NAMALWA (cell line): ENCODE measurements at places on chromosomes 7 and 10.

DNA sequence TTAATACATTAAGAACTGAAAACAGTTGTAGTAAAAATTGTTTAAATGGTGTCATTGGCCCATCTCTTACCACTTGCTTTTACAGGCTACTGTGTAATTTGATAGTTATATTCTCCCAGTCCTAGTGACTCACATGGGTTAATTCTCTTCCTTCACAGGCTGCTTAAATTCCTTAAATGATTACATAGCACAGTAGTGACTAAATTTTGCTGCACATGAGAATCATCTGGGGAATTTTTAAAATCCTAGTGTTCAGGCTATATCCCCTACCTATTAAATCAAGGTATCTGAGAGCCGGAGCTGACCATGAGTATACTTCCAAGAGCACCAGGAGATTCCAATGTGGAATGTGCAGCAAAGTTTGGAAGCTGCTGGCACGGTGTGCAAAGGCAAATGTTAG lies 45.3 kb upstream of the ZNF800 start:
- DNase-seq: no peak

DNA sequence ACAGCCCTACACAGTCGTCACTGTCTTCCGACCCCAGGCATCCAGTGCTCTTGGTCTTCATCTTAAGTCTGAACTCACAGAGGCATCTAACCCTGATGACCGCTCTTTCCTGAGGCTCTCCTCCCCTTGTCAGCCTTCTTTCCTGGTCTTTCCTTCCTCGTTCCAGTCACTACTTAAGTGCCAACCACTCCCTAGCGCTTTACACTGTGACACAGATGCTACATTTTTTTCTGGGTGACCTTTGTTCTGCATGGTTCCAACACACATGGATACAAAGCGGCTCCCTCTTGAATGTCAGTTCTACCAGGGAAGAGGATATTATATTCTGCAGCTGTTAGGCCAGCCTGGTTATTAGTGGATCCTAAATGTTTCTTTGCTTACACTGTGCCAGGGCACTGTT lies 12.7 kb downstream of the YWHAG start:
- no peak for DNase-seq

- DNase-seq: no peak
These were observed 2.9 kb downstream of the ELMO1 start for GRCh38 chr7:37445790-37446189.

GRCh38 chr7:112080441-112080840 lies 125.8 kb downstream of the DOCK4 start:
- DNase-seq: peak; percentile 63
